ENCODE measurements at places on chromosomes 12 and 14. TPM values are rescaled to one million over a fixed set of nuclear protein-coding genes. Genes with fewer than 3 reads are reported as not detected.

The KRT83 gene
- total RNA-seq: not detected

The POTEM gene
- total RNA-seq: not detected

The NUBPL gene
- total RNA-seq: 11.7 TPM

The BIN2 gene
- 22.2 TPM for total RNA-seq

The ITGB7 gene
- total RNA-seq: 139 TPM

The RFX4 gene
- total RNA-seq: not detected

The EIF2B2 gene
- total RNA-seq: 36.6 TPM

The CMTM5 gene
- not detected for total RNA-seq

The SLC2A13 gene
- total RNA-seq: 13.7 TPM

The CD163L1 gene
- total RNA-seq: 0.88 TPM

The PDE6H gene
- total RNA-seq: not detected

The KLRC1 gene
- not detected for total RNA-seq

All from activated B cell treated with CpG ODN at 0.5 μM for 24 hours (primary cell).